Mammary microvascular endothelial cell (primary cell): ENCODE measurements at places on chromosomes 4 and X. TPM values are rescaled to one million over a fixed set of nuclear protein-coding genes. Genes with fewer than 3 reads are reported as not detected.

RPL39 gene
- total RNA-seq = 6,838 and 8,202 TPM in 2 replicates

CWH43 gene
- not detected in 2 replicates for total RNA-seq

DMRTC1 gene
- total RNA-seq = not detected in 2 replicates

GAGE12J gene
- total RNA-seq = not detected in 2 replicates

DSPP gene
- total RNA-seq = not detected in 2 replicates

SLC6A14 gene
- not detected in 2 replicates for total RNA-seq

SLITRK2 gene
- not detected in 2 replicates for total RNA-seq

DCAF12L2 gene
- not detected in 2 replicates for total RNA-seq

ARHGAP10 gene
- 26.2 and 28.9 TPM in 2 replicates for total RNA-seq

NALF2 gene
- 0.05 and 0.13 TPM in 2 replicates for total RNA-seq

TKTL2 gene
- not detected in 2 replicates for total RNA-seq

RELL1 gene
- 138 and 143 TPM in 2 replicates for total RNA-seq

GAB3 gene
- 3.5 and 3.6 TPM in 2 replicates for total RNA-seq

SPACA5B gene
- not detected in 2 replicates for total RNA-seq

TMSB15B gene
- 6.9 and 13.6 TPM in 2 replicates for total RNA-seq

NOA1 gene
- total RNA-seq = 16.3 and 17.0 TPM in 2 replicates

DYNLT3 gene
- total RNA-seq = 34.3 and 38.7 TPM in 2 replicates

TMEM156 gene
- total RNA-seq = 4.4 and 6.0 TPM in 2 replicates

DOK7 gene
- not detected in 2 replicates for total RNA-seq

TLR10 gene
- total RNA-seq = not detected in 2 replicates

MGARP gene
- 0.69 and 0.93 TPM in 2 replicates for total RNA-seq

P2RY8 gene
- total RNA-seq = 0.67 and 1.7 TPM in 2 replicates

N4BP2 gene
- total RNA-seq = 3.9 TPM in 2 replicates

PGRMC1 gene
- total RNA-seq = 72.0 and 77.0 TPM in 2 replicates

PLXNB3 gene
- total RNA-seq = 3.5 and 10.6 TPM in 2 replicates

DUSP9 gene
- not detected in 2 replicates for total RNA-seq

ATP8A1 gene
- total RNA-seq = 3.1 and 4.0 TPM in 2 replicates

SPANXC gene
- not detected in 2 replicates for total RNA-seq

CDS1 gene
- under 0.01 TPM in 1 of 2 replicates, not detected in the other for total RNA-seq

ZFP42 gene
- 1.7 and 1.8 TPM in 2 replicates for total RNA-seq

F8A1 gene
- 4.9 and 6.1 TPM in 2 replicates for total RNA-seq

ZXDA gene
- total RNA-seq = 4.5 and 4.9 TPM in 2 replicates

FSTL5 gene
- total RNA-seq = not detected in 2 replicates

RHOH gene
- 1.1 and 3.3 TPM in 2 replicates for total RNA-seq

GAGE13 gene
- not detected in 2 replicates for total RNA-seq
